GM23248 (cell line): ENCODE measurements at places on chromosomes 1 and 21. TPM values are rescaled to one million over a fixed set of nuclear protein-coding genes. Genes with fewer than 3 reads are reported as not detected.
A peak's percentile ranks its signal among the peaks of the same experiment; 100 is the strongest.

DNA sequence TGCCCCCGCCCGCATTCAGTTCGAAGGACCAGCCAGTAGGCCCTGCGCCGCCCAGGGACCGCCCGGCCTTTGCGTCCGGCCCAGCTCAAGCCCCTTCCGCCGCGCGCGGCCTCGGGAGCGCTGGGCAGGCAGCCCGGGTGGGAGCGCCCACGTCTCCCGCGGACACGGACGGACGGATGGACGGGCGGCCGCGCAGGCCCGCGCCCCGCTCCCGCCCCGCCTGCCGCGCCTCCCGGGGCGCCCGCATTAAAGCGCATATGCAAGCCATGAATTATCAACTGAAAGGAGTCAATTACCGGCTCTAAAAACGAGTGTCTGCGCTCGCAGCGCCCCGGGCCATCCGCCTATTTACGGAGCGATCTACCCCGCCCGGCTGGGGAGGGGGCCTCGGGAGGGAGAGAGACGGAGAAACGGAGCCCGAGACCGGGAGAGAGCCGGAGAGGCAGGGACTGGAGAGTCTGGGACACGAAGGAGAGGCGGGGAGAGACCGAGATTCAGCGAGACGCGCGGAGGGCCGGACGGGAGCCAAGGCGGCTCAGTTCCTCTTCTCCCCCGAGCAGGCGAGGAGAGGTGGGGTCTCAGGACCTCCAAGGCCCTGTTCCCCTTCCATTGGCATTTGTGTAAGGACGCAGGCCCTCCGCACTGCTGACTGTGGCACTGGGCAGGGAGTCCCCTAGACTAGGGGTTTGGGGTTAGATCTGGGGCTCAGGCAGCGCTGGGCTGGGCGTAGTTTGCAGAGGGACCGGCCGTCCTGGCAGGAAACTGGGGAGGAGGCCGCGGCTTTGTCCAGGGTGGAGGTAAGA, 41.3 kb upstream of the DMBX1 start:
- H3K4me1 ChIP-seq, result no peaks in the 10 kb centered on the region
- H3K36me3 ChIP-seq, result no peaks in the 10 kb centered on the region
- peaks cover 45% of the 10 kb centered on the region for H3K27me3 ChIP-seq
- DNase-seq, result no peak
- H3K4me3 ChIP-seq, result peak overlapping the region; percentile 47; the same call in 1 of the 2 replicates
- no peak overlapping the region for H3K27ac ChIP-seq

- H3K36me3 ChIP-seq, result no peaks in the 10 kb centered on the region; the same call in 1 of the 2 replicates
- H3K4me3 ChIP-seq, result no peak overlapping the region
- H3K27me3 ChIP-seq, result no peaks in the 10 kb centered on the region
- H3K27ac ChIP-seq, result no peak overlapping the region
- DNase-seq, result no peak
Measured at GRCh38 chr1:51753969-51754368, 124.6 kb downstream of the NRDC start.

DNA sequence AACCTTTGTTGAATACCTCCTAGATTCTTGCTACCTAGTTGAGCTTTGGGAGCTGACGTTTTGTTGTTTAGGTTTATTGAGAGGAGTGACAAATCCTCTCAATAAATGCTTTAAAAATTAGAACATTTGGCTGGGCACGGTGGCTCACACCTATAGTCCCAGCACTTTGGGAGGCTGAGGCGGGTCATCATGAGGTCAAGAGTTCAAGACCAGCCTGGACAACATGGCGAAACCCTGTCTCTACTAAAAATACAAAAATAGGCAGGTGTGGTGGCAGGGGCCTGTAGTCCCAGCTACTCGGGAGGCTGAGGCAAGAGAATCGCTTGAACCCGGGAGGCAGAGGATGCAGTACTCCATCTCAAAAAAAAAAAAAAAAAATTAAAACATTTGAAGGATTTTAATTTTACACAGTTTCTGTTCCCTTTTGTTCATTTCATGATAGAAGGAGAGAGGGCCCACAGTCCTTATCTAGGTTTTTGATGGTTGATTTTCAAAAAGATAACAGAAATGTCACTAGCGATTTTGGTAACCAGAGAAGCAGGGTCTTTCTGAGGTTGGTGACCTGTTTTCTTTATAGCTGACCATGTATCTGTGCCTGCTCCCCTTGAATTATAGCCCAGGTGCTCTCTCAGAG, 44.2 kb upstream of the PIGV start:
- H3K27ac ChIP-seq, result peak overlapping the region; percentile 76
- 0 out of 2 replicates have a peak, but pooled peaks cover 4% of the 10 kb centered on the region for H3K36me3 ChIP-seq
- no peak for DNase-seq
- H3K4me3 ChIP-seq, result no peak overlapping the region

DNA sequence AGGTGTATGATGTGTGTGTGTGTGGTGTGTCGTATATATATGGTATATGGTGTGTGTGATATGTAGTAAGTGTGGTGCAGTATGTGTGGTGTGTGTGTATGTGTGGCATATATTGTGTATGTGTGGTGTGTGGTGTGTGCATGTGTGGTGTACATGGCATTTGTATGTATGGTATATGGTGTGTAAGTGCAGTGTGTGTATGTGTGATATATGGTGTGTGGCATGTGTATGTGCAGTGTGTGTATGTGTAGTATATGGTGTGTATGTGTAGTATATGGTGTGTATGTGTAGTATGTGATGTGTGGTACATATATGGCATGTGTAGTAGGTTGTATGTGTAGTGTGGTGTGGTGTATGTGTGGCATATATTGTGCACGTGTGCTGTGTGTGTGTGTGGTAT, 74.9 kb downstream of the OLFML3 start:
- no peaks in the 10 kb centered on the region for H3K36me3 ChIP-seq
- no peak for DNase-seq
- H3K4me3 ChIP-seq, result no peak overlapping the region
- no peak overlapping the region for H3K27ac ChIP-seq
- H3K4me1 ChIP-seq, result no peaks in the 10 kb centered on the region
- H3K27me3 ChIP-seq, result peaks cover 27% of the 10 kb centered on the region; the same call in 1 of the 2 replicates

- no peak for DNase-seq
- no peak overlapping the region for H3K4me3 ChIP-seq
Measured at GRCh38 chr1:158140764-158141192, 39.9 kb upstream of the CD1D start.

- H3K36me3 ChIP-seq, result no peaks in the 10 kb centered on the region
- peak overlapping the region; percentile 68 for H3K27ac ChIP-seq
- H3K4me1 ChIP-seq, result peaks cover 43% of the 10 kb centered on the region
- no peaks in the 10 kb centered on the region for H3K27me3 ChIP-seq
- DNase-seq, result peak; percentile 57
- no peak overlapping the region for H3K4me3 ChIP-seq
Measured at GRCh38 chr1:93734999-93735398, 53.4 kb upstream of the BCAR3 start.

The PCSK9 gene
- 0.11 and 0.25 TPM in 2 replicates for total RNA-seq

DNA sequence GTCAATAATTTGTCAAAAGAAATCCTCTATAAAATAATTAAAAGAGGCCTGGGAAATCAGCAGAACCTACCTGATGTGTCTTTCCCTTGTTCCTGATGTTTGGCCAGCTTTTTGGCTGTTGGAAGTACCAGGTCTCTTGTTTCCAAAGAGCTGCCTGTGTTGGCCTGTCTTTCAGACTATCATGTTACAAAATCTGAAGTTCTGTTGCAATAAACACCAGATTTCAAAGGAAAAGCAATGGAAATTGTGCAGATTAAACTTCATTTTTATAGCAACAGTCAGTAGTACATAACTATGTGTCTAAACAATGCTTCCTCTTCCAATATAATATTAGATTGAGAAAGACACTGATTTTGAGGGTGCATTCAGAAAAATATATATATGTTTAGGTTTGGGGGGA, 647.2 kb upstream of the CXADR start:
- no peak overlapping the region for H3K4me3 ChIP-seq
- H3K27ac ChIP-seq, result no peak overlapping the region
- H3K4me1 ChIP-seq, result 0 out of 2 replicates have a peak, but pooled peaks cover 6% of the 10 kb centered on the region

- H3K27ac ChIP-seq, result no peak overlapping the region
- H3K36me3 ChIP-seq, result no peaks in the 10 kb centered on the region
- no peak for DNase-seq
- peaks cover 2% of the 10 kb centered on the region; the same call in 1 of the 2 replicates for H3K4me1 ChIP-seq
- H3K27me3 ChIP-seq, result no peaks in the 10 kb centered on the region
Measured at GRCh38 chr1:41537251-41537650, 52.8 kb upstream of the EDN2 start.

DNA sequence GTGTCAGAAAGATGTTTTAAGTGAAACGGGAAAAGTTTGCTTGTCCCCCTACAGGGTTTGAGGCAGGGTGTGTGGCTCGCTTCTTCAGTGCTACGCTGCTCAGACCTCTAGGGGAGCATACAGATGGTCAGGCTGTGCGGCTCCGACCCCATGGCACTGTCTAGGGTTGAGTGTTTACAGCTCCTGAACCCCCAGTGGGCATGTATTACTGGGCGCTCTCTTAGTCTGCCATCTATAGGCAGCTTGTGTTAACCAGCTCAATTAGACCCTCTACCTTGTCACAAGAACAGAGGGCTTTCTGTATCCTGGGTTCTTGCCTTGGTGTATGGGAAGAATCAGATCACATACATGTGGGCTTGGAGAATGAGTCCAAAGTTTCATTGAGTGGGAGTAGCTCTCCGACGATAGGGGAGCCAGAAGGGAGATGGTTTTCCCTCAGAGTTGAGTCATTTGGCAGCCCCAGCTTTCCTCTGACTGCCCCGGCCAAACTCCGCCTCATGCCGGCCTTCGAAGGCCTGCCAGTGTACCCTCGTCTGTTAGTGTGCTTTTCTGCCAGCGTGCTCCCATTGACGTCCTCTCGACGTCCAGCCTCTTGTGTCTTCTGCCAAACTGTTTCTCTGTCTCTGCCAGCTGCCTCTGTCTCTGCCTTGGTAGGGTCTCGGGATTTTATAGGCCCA, 38.6 kb upstream of the ADGRL4 start:
- H3K4me1 ChIP-seq, result peaks cover 39% of the 10 kb centered on the region
- peak; percentile 30 for DNase-seq
- no peaks in the 10 kb centered on the region for H3K27me3 ChIP-seq

DNA sequence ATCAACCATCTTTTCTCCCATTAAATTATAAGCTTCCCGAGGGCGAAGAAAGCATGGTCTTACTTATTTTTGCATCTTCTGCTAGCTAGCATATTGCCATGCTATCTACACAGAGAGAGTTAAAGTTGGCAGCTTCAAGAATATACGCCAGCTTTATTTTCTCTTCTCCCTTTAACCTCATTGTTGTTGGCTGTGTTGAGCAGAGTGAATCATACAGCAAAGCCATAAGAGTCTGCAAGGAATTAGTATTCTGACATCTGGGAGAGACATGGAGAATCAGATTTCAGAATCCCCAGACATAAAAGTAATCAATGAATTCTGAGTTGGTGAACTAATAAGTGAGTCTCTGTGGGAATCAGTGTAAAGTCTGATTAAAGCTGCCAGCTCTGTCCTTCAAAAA, 649.6 kb upstream of the PTBP2 start:
- peak; percentile 7 for DNase-seq
- H3K4me3 ChIP-seq, result no peak overlapping the region
- H3K27me3 ChIP-seq, result no peaks in the 10 kb centered on the region
- no peak overlapping the region for H3K27ac ChIP-seq
- H3K4me1 ChIP-seq, result no peaks in the 10 kb centered on the region

GRCh38 chr21:36354918-36355680, 30.1 kb upstream of the CHAF1B start:
- no peak for DNase-seq
- no peaks in the 10 kb centered on the region for H3K27me3 ChIP-seq
- peaks cover 42% of the 10 kb centered on the region for H3K36me3 ChIP-seq
- H3K4me3 ChIP-seq, result no peak overlapping the region

GRCh38 chr1:2786329-2787162, 14.9 kb downstream of the TTC34 start:
- no peak overlapping the region for H3K27ac ChIP-seq
- H3K4me1 ChIP-seq, result no peaks in the 10 kb centered on the region
- DNase-seq, result peak; percentile 4
- no peak overlapping the region for H3K4me3 ChIP-seq
- H3K36me3 ChIP-seq, result no peaks in the 10 kb centered on the region

- H3K4me1 ChIP-seq, result peaks cover 23% of the 10 kb centered on the region
- peak overlapping the region; percentile 30 for H3K27ac ChIP-seq
- no peaks in the 10 kb centered on the region for H3K27me3 ChIP-seq
- H3K36me3 ChIP-seq, result no peaks in the 10 kb centered on the region
Measured at GRCh38 chr1:84253891-84254290, 47.6 kb upstream of the SAMD13 start.

DNA sequence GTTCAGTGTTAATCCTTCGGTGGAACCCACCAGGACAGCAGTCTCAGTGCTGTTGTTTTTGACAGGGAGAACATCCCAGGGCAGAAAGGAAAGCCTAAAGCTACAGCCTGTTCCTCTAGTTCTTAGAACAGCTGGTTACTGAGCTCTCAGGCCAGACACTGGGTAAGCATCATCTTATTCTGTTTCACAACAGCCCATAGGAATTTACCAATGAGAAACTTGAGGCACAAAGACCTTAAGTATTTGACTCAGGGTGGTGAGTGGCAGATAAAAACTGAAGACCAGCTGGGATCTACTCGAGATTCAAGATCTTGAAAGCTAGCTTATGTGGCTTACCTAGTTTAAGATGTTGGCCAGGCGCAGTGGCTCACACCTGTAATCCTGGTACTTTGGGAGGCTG, 9.4 kb upstream of the NEK2 start:
- H3K27me3 ChIP-seq, result no peaks in the 10 kb centered on the region
- no peaks in the 10 kb centered on the region for H3K36me3 ChIP-seq
- H3K4me3 ChIP-seq, result no peak overlapping the region
- no peak overlapping the region for H3K27ac ChIP-seq
- peaks cover 4% of the 10 kb centered on the region; the same call in 1 of the 2 replicates for H3K4me1 ChIP-seq
- no peak for DNase-seq

The RASSF5 gene
- 0.22 and 0.89 TPM in 2 replicates for total RNA-seq

The PEAR1 gene
- total RNA-seq, result 1.0 and 2.2 TPM in 2 replicates

The SYCP1 gene
- not detected in 2 replicates for total RNA-seq

The OLIG2 gene
- total RNA-seq, result not detected in 2 replicates

- no peaks in the 10 kb centered on the region for H3K27me3 ChIP-seq
- H3K4me3 ChIP-seq, result no peak overlapping the region
- no peak overlapping the region for H3K27ac ChIP-seq
- no peak for DNase-seq
Measured at GRCh38 chr1:61269602-61270001, 187.2 kb downstream of the NFIA start.
